ENCODE measurements at places on chromosomes 3 and 15. TPM values are rescaled to one million over a fixed set of nuclear protein-coding genes. Genes with fewer than 3 reads are reported as not detected.

Gene IQCF5
- total RNA-seq, result not detected

GRCh38 chr15:99485153-99485961 is 80.4 kb upstream of the MEF2A start:
- no peak for DNase-seq

DNA sequence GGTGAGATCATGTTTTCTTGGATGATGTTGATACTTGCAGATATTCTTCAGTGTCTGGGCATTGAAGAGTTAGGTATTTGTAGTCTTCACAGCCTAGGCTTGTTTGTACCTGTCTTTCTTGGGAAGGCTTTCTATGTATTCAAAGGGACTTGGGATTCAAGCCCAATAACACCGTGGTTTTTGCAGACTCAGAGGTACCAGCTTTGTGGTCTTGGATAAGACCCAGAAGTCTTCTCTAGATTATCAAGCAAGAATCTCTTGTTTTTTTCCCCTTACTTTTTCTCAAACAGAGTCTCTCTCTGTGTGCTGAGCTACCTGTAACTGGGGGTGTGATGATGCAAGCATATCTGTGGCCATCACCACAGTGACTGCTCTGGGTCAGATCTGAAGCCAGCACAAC is 42.7 kb upstream of the CCK start:
- DNase-seq, result no peak

GRCh38 chr3:14486460-14486859 is 53.7 kb downstream of the GRIP2 start:
- no peak for DNase-seq

DNA sequence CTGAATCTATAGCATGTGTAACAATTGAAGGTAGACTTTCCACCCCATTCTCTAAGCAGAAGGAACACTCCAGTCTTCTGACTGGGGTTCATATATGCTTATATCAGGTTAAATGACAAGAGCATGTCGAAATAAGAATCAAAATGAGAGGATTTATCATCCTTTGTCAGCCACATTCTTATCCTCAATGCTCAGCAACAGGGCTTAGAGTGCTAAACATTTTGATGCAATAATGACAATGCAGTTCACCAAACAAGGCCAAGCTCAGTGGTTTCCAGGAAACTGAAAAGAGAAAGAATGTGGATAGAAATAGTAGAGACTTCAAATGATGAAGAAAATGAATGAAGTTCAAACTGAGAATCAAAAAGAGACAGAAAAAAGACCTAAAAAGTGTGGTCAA is 78.0 kb downstream of the FSIP1 start:
- no peak for DNase-seq

DNA sequence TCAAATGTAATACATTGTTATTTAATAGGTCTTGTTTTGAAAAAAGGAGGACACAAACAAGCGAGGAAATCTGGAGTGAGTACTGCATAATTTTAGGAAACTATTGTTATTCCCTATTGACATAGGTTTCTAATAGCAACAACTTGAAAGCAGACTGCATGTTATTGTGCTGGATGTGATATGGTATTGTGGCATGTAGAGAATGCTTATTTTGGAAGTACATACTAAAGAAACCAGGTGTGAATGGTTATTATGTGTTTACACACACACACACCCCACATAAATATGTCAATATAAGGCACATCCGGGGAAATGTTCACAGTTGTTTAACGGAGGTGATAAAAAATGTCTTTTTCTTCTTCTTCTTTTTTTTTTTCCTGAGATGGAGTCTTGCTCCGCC is 5.9 kb upstream of the MORF4L1 start:
- DNase-seq, result no peak

DNA sequence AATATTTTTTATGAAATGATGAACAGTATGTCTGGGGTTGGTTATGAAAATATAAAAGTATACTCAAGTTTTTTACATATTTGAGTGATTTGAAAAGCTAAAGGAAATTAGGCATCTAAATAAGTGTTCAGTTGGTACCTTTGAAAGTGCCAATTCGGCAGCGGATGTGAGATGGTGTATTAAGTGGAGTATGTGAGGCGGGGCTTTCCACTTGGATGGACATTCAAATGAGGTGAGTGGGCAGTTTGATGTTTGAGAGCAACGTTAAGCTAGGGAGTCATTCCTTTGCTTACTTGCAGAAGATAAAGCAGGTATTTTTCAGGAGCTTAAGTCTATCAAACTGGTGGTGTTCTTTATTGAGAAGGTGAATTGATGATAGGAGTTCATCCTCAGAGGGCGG is 189.0 kb upstream of the GOLIM4 start:
- DNase-seq, result no peak

Gene ADPRH
- total RNA-seq, result 1.7 TPM

Gene CTXN2
- total RNA-seq, result not detected
